ENCODE measurements at places on chromosomes 7 and 10. TPM values are rescaled to one million over a fixed set of nuclear protein-coding genes. Genes with fewer than 3 reads are reported as not detected.
A peak's percentile ranks its signal among the peaks of the same experiment; 100 is the strongest.

The OR2A5 gene
- not detected for total RNA-seq

The CDH23 gene
- 0.16 TPM for total RNA-seq

The PRSS2 gene
- total RNA-seq: not detected

The NPVF gene
- total RNA-seq: not detected

The SH2D4B gene
- not detected for total RNA-seq

The CREB5 gene
- not detected for total RNA-seq

The OPN4 gene
- total RNA-seq: not detected

The SPACDR gene
- total RNA-seq: 5.0 TPM

- H3K4me3 ChIP-seq: no peak overlapping the region
- H3K27ac ChIP-seq: no peak overlapping the region
- no peak for DNase-seq
Observed at GRCh38 chr7:32537760-32538159, 42.5 kb downstream of the AVL9 start.

DNA sequence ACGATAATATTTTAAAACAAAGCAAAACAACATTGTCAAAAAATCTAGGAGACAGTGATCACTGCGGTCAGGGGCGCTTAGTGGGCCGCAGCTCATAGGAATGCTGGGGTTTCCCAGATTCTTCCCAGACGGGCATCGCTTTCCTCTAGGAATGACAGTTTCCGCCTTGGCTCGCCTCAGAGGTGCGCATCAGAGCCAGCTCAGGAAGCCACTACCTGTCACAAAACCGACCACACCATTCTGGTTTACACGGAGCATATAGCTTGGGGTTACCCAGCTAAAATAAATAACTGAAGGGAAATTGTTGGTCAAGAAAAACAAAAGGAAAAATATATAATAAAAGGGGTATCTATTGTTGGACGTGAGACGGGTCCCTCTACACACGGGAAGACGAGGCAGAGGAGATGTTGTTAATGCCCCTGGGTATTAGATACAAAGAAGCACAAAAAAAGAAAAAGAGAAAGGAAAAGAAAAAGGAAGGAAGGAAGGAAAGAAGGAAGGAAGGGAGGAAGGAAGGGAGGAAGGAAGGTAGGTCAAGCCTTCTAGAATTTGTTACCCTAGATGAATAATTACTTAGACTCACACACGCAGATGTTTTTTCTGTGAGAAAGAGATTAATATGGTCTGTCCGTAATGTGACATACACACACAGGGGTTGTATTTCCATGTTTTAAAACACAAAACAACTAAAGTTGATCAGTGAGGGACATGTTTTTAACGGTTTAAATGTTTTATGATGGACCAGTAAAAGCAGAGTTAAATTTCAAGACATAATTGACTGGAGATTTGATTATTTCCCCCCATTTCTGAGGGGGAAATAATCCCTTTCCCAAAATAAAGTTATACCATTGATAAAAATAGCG is 292.4 kb upstream of the NFE2L3 start:
- peaks cover 12% of the 10 kb centered on the region for H3K36me3 ChIP-seq
- H3K27ac ChIP-seq: no peak overlapping the region
- DNase-seq: no peak
- peak overlapping the region; percentile 6 for H3K4me3 ChIP-seq

- no peaks in the 10 kb centered on the region for H3K27me3 ChIP-seq
- H3K36me3 ChIP-seq: no peaks in the 10 kb centered on the region
- H3K27ac ChIP-seq: no peak overlapping the region
- H3K4me3 ChIP-seq: no peak overlapping the region
- no peak for DNase-seq
Observed at GRCh38 chr7:95632609-95633008, 36.3 kb upstream of the PDK4 start.

- H3K36me3 ChIP-seq: peaks cover 11% of the 10 kb centered on the region
- no peaks in the 10 kb centered on the region for H3K27me3 ChIP-seq
- no peak overlapping the region for H3K4me3 ChIP-seq
- peaks cover 20% of the 10 kb centered on the region for H3K4me1 ChIP-seq
- H3K27ac ChIP-seq: no peak overlapping the region
- DNase-seq: no peak
Observed at GRCh38 chr7:106773228-106773627, 91.9 kb upstream of the PIK3CG start.

DNA sequence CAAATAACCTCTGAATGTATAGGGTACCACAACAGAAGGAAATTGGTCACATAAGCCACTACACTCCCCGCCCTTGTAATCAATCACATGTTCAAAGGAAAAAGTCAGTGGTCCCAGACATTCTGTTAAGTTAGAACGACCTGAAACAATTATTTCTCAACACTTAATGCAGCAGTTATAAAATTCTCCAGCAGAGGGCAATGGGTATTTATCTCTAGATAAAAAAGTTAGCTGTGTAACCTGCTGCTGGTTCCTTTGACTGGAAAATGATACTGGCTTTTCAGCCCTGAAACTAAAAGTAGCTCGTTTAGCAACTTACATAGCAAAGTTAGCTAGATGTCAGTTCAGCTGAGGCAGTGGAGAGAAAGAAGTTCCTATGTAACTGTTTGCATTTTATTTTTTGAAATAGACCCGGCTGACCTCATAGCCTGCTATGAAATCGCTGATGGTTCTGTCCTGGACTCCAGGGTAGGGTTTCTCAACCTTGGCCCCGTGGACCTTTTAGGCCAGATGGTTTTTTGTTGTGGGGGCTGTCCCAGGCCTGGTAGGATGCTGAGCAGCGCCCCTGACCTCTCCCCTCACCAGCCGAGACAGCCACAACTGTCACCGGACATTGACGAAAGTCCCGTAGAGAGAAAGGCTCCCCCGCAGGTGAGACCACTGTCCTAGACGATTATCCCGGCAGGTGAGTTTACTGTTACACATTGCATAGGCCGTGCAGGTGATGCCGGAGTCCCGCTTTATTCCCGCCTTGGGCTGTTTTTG is 40.2 kb upstream of the PROSER2 start:
- DNase-seq: no peak
- peaks cover 27% of the 10 kb centered on the region for H3K27me3 ChIP-seq
- no peaks in the 10 kb centered on the region for H3K36me3 ChIP-seq
- H3K4me3 ChIP-seq: no peak overlapping the region

DNA sequence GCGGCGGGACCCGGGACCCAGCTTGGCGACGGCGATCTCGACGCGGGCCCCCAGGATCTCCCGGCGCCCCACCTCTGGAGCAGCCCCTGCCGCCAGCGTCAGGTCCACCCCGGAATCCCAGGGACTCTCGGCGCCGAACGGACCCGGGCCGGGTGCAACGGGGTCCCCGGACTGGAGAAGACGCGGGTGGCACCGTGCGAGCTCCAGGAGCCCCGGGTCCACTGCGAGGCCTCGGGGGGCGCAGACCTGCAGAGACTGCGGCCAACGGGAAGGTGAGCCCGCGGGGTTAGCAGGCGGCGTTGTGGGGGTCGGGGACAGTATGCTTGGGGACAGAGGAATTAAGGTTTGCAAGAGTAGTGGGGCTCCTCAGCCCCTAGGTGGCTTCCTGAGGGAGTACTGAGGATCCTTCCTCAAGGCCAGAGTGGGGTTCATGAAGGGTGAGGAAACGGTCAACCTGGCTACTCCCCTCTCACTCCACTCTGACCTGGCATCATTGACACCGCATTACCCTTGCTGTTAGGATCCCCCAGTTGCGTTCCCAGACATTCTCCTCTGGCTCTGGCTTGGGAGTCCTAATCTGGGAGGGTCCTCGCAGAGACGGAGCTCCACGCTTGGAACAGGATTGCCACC is 353 bp downstream of the EPHB6 start:
- H3K27ac ChIP-seq: no peak overlapping the region
- H3K27me3 ChIP-seq: peaks cover 8% of the 10 kb centered on the region
- H3K4me3 ChIP-seq: peak overlapping the region; percentile 54
- peaks cover 4% of the 10 kb centered on the region for H3K4me1 ChIP-seq
- no peaks in the 10 kb centered on the region for H3K36me3 ChIP-seq

GRCh38 chr7:122887198-122887597 is 938 bp upstream of the CADPS2 start:
- H3K27ac ChIP-seq: no peak overlapping the region
- H3K27me3 ChIP-seq: peaks cover 50% of the 10 kb centered on the region
- peak overlapping the region; percentile 37 for H3K4me3 ChIP-seq
- no peaks in the 10 kb centered on the region for H3K36me3 ChIP-seq
- no peak for DNase-seq

- H3K36me3 ChIP-seq: no peaks in the 10 kb centered on the region
- H3K4me3 ChIP-seq: no peak overlapping the region
- H3K27ac ChIP-seq: no peak overlapping the region
- peaks cover 4% of the 10 kb centered on the region for H3K4me1 ChIP-seq
- H3K27me3 ChIP-seq: peaks cover 11% of the 10 kb centered on the region
Observed at GRCh38 chr10:43250615-43251418, 16.0 kb downstream of the RASGEF1A start.

DNA sequence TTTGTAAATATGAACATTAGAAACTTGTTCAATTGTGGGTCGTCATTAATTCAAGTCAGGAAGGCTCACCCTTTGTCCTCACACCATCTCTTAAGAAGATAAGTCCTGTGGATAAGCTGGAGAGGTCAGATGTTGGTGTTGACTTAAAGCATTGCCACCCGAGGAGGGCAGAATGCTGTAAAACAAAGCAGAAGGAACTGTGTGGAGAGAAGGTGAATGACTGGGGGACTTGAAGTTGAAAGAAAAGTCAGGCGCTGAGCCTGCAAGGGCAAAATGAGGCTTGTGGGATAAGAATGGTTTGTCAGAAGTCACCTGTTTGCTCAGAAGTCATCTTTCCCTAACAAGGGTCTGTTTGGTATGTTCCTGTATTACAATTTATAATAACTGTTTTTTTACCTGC is 9.1 kb downstream of the RPA3 start:
- no peaks in the 10 kb centered on the region for H3K36me3 ChIP-seq
- no peak for DNase-seq
- no peak overlapping the region for H3K4me3 ChIP-seq

GRCh38 chr7:131504157-131504899 is 52.1 kb downstream of the PODXL start:
- peaks cover 39% of the 10 kb centered on the region for H3K4me1 ChIP-seq
- peaks cover 7% of the 10 kb centered on the region for H3K27me3 ChIP-seq
- DNase-seq: no peak
- no peak overlapping the region for H3K27ac ChIP-seq

GRCh38 chr7:3304131-3304530 is 3.1 kb downstream of the SDK1 start:
- peaks cover 78% of the 10 kb centered on the region for H3K27me3 ChIP-seq
- no peak for DNase-seq
- H3K36me3 ChIP-seq: no peaks in the 10 kb centered on the region
- H3K4me1 ChIP-seq: peaks cover 6% of the 10 kb centered on the region
- H3K27ac ChIP-seq: no peak overlapping the region
- H3K4me3 ChIP-seq: no peak overlapping the region

- H3K4me1 ChIP-seq: no peaks in the 10 kb centered on the region
- H3K36me3 ChIP-seq: no peaks in the 10 kb centered on the region
- no peak overlapping the region for H3K4me3 ChIP-seq
- no peaks in the 10 kb centered on the region for H3K27me3 ChIP-seq
- no peak overlapping the region for H3K27ac ChIP-seq
- DNase-seq: no peak
Observed at GRCh38 chr10:116120688-116121455, 152.1 kb downstream of the GFRA1 start.

GRCh38 chr10:122117475-122117874 is 128.5 kb downstream of the TACC2 start:
- DNase-seq: no peak
- no peak overlapping the region for H3K27ac ChIP-seq
- H3K4me1 ChIP-seq: peaks cover 3% of the 10 kb centered on the region
- H3K36me3 ChIP-seq: no peaks in the 10 kb centered on the region

DNA sequence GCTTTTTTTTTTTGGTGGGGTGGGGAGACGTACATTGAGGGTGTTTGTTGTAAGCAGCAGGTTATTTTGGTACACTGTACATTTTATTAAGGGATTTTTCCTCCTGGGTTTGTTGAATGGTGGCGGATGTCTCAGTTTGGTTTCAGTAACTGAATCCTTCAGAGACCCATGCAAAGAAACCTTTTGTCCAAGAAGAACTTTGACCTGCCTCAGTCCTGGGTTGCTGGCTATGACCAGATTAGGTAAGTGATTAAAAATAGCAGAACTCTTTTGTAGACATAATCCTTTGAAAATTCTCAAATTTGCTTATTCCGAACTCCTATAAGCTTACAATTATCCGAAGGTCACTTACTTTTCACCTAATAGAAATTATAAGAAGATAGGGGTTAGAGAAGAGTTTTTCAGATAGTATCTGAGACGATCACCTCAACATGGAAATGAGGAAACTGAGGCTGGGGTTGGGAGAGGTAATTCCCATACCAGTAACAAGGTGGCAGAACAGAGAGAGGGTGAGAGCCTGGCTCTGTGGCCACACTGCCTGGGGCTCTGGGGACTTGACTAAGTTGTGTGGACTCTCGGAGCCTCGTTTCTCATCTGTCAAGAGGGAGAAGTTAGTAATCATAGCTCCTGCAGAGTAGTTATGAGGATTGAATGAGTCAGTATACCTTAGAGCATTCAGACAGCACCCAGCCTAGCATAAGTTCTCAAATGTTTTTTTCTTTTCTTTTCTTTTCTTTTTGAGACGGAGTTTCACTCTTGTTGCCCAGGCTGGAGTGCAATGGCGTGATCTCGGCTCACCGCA is 87.4 kb downstream of the CCNY start:
- no peak overlapping the region for H3K27ac ChIP-seq
- no peak overlapping the region for H3K4me3 ChIP-seq
- H3K36me3 ChIP-seq: no peaks in the 10 kb centered on the region
- H3K4me1 ChIP-seq: peaks cover 12% of the 10 kb centered on the region
- DNase-seq: no peak

- DNase-seq: peak; percentile 90
- H3K27me3 ChIP-seq: no peaks in the 10 kb centered on the region
- H3K27ac ChIP-seq: peak overlapping the region; percentile 89
- H3K4me1 ChIP-seq: peaks cover 31% of the 10 kb centered on the region
Observed at GRCh38 chr7:151838861-151839381, 38.0 kb downstream of the PRKAG2 start.

DNA sequence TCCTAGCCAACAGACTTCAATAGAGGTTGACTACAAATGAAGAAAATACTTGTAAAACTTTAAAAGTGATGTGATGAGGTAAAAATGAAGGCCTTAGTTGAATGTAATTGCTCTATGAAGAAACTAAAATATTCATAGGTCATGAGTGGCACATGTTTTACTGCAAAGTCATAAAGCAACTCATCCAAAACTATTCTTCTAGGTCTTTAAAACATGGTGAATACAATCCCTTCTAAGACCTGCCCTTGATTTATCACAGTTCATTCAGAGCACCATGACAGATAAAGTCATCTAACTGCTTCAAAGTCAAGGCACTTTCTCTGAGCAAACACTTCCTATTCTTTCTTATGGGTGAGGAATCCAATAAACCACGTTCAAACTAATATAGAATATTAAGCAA is 713.5 kb downstream of the SORCS1 start:
- no peak overlapping the region for H3K27ac ChIP-seq
- H3K36me3 ChIP-seq: no peaks in the 10 kb centered on the region
- no peaks in the 10 kb centered on the region for H3K4me1 ChIP-seq
- no peaks in the 10 kb centered on the region for H3K27me3 ChIP-seq

GRCh38 chr10:36469585-36469984 is 655.8 kb upstream of the ANKRD30A start:
- H3K27ac ChIP-seq: no peak overlapping the region
- no peaks in the 10 kb centered on the region for H3K27me3 ChIP-seq
- H3K4me3 ChIP-seq: no peak overlapping the region
- H3K4me1 ChIP-seq: no peaks in the 10 kb centered on the region
- H3K36me3 ChIP-seq: no peaks in the 10 kb centered on the region

- no peak for DNase-seq
- H3K27ac ChIP-seq: peak overlapping the region; percentile 46
- H3K36me3 ChIP-seq: peaks cover 23% of the 10 kb centered on the region
- peaks cover 52% of the 10 kb centered on the region for H3K4me1 ChIP-seq
- no peaks in the 10 kb centered on the region for H3K27me3 ChIP-seq
Observed at GRCh38 chr7:104986628-104987259, 27.3 kb upstream of the KMT2E start.

- peaks cover 2% of the 10 kb centered on the region for H3K27me3 ChIP-seq
- H3K36me3 ChIP-seq: no peaks in the 10 kb centered on the region
- no peak overlapping the region for H3K4me3 ChIP-seq
- peak; percentile 29 for DNase-seq
- H3K27ac ChIP-seq: no peak overlapping the region
Observed at GRCh38 chr10:43879742-43880141, 231.1 kb upstream of the ZNF32 start.

All from activated CD8-positive, alpha-beta memory T cell treated with anti-CD3 and anti-CD28 coated beads, Interleukin-2, amount 10 ng/mL, durations not matched to agents 7 days and 5 days (primary cell).